ENCODE measurements at places on chromosomes 4 and X. TPM values are rescaled to one million over a fixed set of nuclear protein-coding genes. Genes with fewer than 3 reads are reported as not detected.

GRCh38 chr4:8177956-8178355 is 19.3 kb upstream of the ABLIM2 start:
- H3K27ac ChIP-seq: no peak overlapping the region
- H3K27me3 ChIP-seq: no peaks in the 10 kb centered on the region
- H3K4me1 ChIP-seq: no peaks in the 10 kb centered on the region
- DNase-seq: no peak
- no peaks in the 10 kb centered on the region for H3K36me3 ChIP-seq

DGKK gene
- total RNA-seq: not detected

DNA sequence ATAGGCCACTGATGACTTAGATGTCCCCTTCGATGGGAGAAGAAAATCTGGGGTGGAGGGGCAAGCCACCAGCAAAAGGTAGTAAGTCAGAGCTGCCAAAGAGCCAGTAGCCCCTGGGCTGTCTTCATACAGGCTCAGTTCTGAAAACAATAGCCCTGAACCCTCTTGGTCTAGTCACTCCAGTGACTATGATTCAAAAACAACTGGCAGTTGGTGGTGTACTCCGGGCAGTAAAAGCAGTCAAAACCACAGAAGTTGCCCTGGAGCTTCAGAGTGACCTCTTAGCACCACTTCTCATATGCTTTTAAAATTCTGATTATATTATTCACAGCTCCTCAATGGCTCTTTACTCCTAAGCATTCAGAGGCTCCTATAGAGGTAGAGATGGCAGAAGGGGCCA is 164.3 kb upstream of the MAMLD1 start:
- DNase-seq: no peak
- H3K4me1 ChIP-seq: no peaks in the 10 kb centered on the region
- H3K4me3 ChIP-seq: no peak overlapping the region
- no peaks in the 10 kb centered on the region for H3K36me3 ChIP-seq
- no peaks in the 10 kb centered on the region for H3K27me3 ChIP-seq
- H3K27ac ChIP-seq: no peak overlapping the region

DNA sequence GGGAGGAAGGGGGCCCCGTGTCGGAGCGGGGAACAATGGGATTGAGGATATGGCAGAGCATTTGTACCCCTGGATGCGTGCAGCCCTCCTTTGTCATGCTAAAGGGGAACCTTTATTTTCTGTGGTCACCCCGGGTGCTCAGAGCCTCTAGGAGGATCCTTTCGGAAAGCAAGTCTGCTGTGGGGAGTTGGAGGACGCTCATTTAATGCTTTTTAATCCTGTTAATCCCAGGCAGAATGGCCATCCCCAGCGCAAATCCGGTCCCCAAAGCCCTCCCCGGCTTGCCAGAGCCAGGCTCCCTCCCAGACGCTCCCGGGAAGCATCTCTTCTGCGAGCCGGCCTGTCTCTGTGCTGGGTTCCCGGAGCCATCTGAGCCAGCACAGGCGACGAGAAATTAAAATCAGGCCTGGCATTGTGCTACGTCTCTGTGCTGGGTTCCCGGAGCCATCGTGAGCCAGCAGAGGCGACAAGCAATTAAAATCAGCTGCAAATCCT is 113.2 kb upstream of the PPP2R3B start:
- DNase-seq: peak; percentile 45
- H3K27me3 ChIP-seq: peaks cover 16% of the 10 kb centered on the region
- peaks cover 7% of the 10 kb centered on the region for H3K36me3 ChIP-seq

GRCh38 chrX:118595501-118596042 is 100.0 kb downstream of the DOCK11 start:
- H3K4me1 ChIP-seq: peaks cover 12% of the 10 kb centered on the region
- no peaks in the 10 kb centered on the region for H3K36me3 ChIP-seq
- DNase-seq: no peak
- no peak overlapping the region for H3K4me3 ChIP-seq
- no peak overlapping the region for H3K27ac ChIP-seq

PCDH11X gene
- total RNA-seq: 2.2 TPM

DNA sequence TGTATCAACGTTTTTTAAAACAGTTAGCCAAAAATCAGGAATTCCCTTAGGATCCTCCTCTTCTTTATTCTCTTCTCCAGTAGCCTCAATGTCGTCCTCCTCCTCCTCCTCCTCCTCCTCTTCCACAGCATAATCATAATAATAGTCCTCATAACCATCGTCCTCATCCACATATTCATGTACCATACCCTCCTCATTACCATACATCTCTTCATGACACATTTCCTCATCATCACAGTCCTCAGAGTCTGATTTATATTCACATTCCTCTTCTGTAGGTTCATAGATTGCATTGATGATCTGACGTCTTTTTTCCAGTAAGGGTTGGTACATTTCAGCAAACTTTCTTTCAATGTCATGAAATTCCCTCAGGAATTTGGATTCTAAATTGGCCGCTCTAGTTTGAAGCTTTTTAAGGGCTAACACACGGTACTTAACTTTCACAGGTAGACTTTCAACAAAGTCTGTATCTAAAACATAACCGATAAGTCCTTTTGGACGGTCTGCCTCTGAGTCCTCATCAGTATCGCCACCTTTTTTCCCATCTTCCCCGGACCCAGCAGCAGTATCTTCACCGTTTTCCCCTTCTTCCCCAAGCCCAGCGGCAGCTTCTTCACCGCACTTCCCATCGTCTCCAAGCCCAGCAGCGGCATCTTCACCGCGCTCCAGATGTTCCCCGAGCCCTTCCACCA is 771 bp downstream of the NAP1L2 start:
- H3K36me3 ChIP-seq: no peaks in the 10 kb centered on the region
- peak overlapping the region; percentile 94 for H3K27ac ChIP-seq
- peak; percentile 18 for DNase-seq

GRCh38 chrX:117752745-117753144 is 363.9 kb downstream of the KLHL13 start:
- H3K27me3 ChIP-seq: no peaks in the 10 kb centered on the region
- H3K4me3 ChIP-seq: no peak overlapping the region
- peaks cover 5% of the 10 kb centered on the region for H3K4me1 ChIP-seq
- no peak for DNase-seq
- no peak overlapping the region for H3K27ac ChIP-seq

DNA sequence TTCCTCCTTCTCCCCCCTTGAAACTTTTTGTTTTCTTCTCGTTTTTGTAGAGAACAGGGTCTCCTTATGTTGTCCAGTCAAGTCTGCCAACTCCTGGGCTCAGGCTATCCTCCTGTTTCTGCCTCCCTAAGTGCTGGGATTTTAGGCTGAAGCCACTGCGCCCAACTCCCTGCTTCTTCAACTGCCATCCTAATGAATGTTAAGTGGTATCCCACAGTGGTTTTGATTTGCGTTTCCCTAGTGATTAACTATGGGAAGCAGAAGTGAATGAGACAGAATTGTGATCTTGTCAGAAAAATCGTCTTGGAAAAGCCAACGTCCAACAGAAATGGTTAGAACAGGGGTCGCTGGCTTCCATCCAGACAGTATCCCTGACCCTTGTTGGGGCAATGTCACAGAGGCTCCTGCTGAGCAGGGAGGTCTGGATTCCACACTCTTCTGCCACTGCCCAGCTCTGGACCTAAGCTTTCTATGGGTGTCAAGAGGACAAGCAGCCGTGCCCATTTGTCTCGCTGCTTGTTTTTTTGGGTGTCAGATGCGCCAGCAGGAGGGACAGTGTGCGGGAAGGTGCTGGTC is 869 bp upstream of the ADD1 start:
- H3K4me1 ChIP-seq: peaks cover 17% of the 10 kb centered on the region
- H3K27ac ChIP-seq: peak overlapping the region; percentile 88
- H3K27me3 ChIP-seq: peaks cover 6% of the 10 kb centered on the region
- H3K4me3 ChIP-seq: peak overlapping the region; percentile 81
- peaks cover 4% of the 10 kb centered on the region for H3K36me3 ChIP-seq

GRCh38 chr4:113566015-113566795 is 195.3 kb downstream of the CAMK2D start:
- H3K36me3 ChIP-seq: no peaks in the 10 kb centered on the region
- H3K4me1 ChIP-seq: no peaks in the 10 kb centered on the region
- H3K4me3 ChIP-seq: no peak overlapping the region
- H3K27ac ChIP-seq: no peak overlapping the region

DNA sequence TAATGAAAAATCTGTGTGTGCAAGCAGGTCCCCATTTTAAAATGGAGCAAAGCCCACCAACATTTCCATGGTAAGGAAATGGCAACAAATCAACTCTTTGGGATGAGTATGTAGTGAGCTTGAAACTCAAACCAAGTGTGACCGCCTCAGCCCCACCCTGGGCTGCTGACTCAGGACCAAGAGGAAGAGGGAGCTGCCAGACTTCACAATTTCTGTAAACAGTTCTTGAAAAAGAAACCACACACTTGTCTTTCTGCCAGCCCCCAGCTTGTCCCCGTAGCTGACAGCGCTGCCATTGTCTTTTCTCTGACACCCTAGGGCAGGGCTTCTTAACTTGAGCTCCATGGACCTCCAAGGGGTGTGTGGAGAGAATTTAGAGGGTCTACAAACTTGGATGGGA is 10.3 kb downstream of the RTL5 start:
- H3K4me1 ChIP-seq: peaks cover 7% of the 10 kb centered on the region
- peaks cover 2% of the 10 kb centered on the region for H3K27me3 ChIP-seq
- no peak for DNase-seq
- no peak overlapping the region for H3K27ac ChIP-seq
- H3K4me3 ChIP-seq: no peak overlapping the region

DNA sequence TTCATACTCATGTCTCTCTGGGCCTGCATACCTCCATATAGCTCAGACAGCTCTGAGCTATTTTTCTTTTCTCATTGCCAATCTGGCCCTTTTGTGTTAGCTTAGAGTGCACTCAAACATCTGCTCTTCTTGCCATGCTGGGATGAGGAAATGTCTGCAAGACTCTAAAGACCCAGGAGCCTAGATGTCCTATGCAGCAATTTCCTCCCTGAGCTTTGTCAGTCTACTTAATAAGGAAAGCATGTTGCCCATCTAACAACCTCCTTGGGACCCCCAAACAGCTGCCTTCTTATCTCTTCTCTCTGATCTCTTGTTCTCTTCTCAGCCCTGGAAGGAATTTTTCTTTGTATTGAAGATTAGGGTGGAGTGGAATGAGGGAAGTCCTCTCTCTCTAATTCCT is 69.2 kb downstream of the UCHL1 start:
- no peak overlapping the region for H3K27ac ChIP-seq
- peaks cover 2% of the 10 kb centered on the region for H3K4me1 ChIP-seq
- no peak for DNase-seq

NEXMIF gene
- total RNA-seq: 2.9 TPM

RAB39B gene
- 20.9 TPM for total RNA-seq

- no peak overlapping the region for H3K27ac ChIP-seq
- no peak overlapping the region for H3K4me3 ChIP-seq
- no peak for DNase-seq
- H3K4me1 ChIP-seq: no peaks in the 10 kb centered on the region
- no peaks in the 10 kb centered on the region for H3K27me3 ChIP-seq
These were observed 222.3 kb upstream of the SPOCK3 start for GRCh38 chr4:167456619-167457018.

ZFP92 gene
- 0.07 TPM for total RNA-seq
